ENCODE measurements at places on chromosomes 16 and 17.

DNA sequence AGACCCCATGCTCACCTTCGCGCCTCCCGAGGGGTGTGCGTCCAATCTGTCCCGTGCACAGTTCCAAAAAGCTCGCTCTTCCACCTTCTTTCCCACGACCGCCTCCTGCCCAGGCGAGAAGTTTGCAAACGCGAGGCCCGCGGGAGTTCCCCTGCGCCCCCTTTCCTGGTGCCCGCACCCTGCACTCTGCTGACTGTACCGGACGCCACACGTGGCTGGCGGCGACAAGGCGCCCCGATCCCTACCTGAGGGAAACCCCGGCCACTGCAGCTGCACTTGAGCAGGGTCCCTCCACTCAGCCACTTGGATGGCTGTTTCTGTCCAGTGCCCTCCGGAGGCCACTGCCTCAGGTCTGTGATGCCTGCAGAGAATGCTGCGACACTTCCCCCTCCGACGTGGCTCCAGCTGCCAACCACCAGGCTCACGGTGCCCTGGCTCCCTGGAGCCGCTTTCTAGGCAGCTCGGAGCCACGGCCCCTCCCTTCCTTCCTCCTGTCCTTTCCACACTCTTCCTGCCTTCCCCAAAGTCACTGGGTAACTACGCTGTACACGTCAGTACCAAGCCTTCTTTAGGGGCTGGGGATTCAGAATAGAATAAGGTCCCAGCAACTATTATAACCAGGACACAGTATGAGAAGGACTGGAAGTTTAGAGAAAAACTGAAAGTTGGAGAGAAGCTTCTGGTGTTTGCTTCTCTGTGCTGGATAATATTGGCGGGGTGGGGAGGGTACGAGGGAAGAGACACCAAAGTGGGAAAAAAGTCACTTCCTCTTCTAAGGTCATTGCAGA is at the start of gene MLKL:
Gene MLKL, minus strand, starts transcription at position 425 of the 788 bp plus-strand sequence. CDS start 5,105 bp downstream, outside the sequence.
- DNase-seq, result peak; percentile 66

- peak; percentile 73 for DNase-seq
These were observed at the start of gene CFAP52 for GRCh38 chr17:9576521-9577372. Gene CFAP52, plus strand, starts transcription at chr17:9576642. Its CDS starts 54 bp downstream, at chr17:9576696.

DNA sequence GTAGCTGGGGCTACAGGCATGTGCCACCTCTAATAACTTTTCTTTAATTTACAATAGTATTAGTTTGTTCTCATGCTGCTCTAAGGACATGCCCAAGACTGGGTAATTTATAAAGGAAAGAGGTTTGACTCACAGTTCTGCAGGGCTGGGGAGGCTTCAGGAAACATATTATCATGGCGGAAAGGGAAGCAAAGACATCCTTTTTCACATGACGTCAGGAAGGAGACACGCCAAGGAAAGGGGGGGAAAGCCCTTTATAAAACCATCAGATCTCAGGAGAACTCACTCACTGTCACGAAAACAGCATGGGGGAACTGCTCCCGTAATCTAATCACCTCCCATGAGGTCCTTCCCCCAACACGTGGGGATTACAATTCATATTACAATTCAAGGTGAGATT is 18.3 kb downstream of the IL4R start:
- DNase-seq, result no peak

GRCh38 chr16:88195269-88195705 is 187.5 kb upstream of the ZNF469 start:
- DNase-seq, result peak; percentile 1

DNA sequence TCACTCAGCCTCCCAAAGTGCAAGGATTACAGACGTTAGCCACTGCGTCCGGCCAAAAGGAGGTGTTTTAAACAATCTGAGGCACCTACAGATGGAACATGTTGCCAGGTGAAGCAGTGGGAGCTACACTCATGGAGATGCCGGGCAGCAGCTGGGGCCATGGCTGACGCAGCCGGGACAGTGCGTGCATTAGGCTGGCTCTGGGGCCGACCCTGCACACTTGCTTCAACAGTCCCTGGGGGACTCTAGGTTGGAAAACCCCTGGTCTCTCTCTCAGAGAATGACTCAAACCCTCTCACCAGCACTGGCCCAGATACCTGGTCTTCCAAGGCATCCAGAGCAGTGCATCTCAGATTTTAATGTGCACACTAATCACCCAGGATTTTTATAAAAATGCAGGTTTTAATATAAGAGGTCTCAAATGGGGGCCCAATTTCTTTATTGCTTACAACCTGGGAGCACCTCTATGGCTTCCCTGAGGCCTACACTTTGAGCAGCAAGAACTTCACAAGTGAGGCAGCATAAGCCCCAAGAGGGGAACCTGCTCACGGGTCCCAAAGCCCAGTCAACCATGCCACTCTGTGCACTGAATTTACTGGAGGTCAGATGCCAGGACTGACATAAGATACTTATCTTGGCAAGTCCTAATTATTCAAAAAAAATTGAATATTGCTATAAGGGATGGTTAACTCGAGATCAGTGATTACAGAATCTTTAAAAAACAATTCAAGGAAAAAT is 70.8 kb upstream of the TRAP1 start:
- no peak for DNase-seq

DNA sequence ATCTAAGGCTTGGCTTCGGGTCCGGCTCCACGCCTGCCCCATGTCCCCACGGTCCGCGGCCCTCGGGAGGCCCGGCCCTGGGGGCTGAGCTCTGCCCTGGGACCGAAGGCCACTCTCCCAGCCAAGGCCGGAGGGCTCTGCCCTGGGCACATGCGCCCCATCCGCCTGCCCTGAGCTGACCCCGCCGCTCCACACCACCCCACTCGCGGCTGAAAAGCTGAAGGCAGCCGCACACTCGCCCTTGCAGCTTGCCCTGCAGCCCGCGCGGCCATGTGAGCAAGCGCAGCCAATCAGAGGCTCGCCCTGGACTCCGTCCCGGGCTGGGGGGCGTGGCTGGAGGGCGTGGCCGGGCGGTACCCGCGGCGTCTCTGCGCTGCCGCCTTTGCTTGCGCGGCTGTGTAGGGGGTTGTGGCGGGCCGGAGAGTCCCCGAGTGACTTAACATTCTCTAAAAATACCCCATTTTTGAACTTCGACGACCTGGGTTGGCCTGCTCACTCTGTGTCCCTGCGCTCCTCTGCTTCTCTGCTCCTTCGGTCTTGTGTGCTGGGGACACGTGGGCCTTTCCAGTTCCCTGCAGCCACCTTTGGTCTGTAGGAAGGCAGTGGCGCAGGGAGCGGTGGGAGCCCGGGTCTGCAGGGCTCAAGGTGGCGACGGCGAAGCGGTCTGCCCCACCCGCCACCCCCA is 8.8 kb upstream of the MAP2K3 start:
- peak; percentile 85 for DNase-seq

- no peak for DNase-seq
These were observed 9.6 kb downstream of the CA10 start for GRCh38 chr17:52148969-52149351.

DNA sequence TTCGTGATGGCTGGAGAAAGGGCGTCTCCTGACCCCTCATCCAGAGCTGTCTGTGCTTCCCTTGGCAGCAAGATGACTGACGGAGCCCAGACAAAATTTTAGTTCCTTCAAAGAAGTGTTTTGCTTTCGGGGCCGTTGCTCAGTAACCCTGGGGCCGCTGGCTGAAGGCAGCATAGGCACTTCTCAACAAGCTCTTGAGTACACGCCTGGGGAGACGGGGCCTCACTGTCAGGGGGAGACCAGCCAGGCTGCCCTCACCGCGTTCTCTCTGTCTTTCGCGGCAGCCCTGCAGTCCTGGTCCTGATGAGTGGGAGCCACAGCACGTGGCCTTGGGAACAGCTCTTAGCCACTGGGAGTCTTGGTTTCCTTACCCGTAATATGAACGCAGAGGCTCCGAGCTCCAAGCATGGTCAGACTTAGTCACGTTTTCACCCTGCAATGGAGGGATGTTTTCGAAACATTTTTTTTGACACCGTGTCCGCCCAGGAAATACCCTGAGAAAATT is 86.0 kb downstream of the IRF8 start:
- DNase-seq, result peak; percentile 31
